Neuronal stem cell (in vitro differentiated cells): ENCODE measurements at places on chromosomes 6 and 20.

DNA sequence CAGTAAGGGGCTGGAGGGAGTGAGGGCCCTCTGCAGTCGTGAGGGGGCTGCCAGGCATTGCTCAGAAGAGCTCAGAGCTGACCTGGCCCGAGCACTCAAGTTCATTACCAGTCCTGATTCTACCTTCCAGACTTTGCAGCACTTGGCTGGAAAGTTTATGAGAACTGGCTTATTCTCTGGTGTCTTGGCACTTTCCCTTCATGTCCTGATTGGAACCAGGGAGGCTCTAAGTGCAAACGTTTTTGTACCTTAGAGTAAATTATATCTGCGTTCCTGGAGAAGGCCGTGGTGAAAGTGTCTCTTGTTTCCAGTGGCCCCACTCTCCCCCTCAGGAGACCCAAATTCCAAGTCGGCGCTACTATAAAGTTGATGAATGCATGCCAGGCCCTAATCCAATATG, 402.3 kb downstream of the CDC5L start:
- no peak overlapping the region for H3K27ac ChIP-seq
- no peak overlapping the region for H3K4me3 ChIP-seq

- H3K4me3 ChIP-seq: no peak overlapping the region
- no peak for DNase-seq
- H3K27ac ChIP-seq: no peak overlapping the region
- H3K36me3 ChIP-seq: no peaks in the 10 kb centered on the region
These were observed 106.6 kb downstream of the VEGFA start for GRCh38 chr6:43876602-43877001.

DNA sequence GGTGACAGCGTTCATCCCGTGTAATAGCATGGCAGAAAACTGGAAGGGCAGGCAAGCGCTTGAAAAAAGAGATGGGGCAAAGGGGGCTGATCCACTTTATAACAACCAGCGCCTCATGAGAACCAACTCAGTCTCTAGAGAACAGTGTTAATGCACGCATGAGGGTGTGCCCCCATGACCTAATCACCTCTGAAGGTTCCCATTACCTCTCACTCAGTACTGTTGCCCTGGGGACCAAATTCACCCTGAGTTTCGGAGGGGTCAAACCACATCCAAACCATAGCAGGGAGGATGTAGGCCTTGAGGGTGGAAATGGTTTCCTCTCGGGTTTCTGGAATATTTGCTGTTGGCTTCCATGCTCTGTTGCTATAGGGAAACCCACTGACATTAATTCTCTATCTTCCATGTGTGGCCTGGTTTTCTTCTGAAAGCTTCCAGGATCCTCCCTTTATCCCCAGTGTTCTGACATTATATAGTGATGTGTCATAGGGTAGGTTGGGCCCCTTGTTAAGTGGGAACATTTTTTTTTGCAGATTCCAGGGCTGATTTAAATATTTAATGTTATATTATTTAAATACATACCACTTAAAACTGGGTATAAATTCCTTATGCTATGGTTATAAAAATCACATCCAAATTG, 65.2 kb downstream of the PPP1R14C start:
- DNase-seq: no peak
- H3K27ac ChIP-seq: no peak overlapping the region
- H3K4me3 ChIP-seq: no peak overlapping the region
- H3K36me3 ChIP-seq: no peaks in the 10 kb centered on the region
- H3K27me3 ChIP-seq: no peaks in the 10 kb centered on the region
- H3K4me1 ChIP-seq: no peaks in the 10 kb centered on the region

DNA sequence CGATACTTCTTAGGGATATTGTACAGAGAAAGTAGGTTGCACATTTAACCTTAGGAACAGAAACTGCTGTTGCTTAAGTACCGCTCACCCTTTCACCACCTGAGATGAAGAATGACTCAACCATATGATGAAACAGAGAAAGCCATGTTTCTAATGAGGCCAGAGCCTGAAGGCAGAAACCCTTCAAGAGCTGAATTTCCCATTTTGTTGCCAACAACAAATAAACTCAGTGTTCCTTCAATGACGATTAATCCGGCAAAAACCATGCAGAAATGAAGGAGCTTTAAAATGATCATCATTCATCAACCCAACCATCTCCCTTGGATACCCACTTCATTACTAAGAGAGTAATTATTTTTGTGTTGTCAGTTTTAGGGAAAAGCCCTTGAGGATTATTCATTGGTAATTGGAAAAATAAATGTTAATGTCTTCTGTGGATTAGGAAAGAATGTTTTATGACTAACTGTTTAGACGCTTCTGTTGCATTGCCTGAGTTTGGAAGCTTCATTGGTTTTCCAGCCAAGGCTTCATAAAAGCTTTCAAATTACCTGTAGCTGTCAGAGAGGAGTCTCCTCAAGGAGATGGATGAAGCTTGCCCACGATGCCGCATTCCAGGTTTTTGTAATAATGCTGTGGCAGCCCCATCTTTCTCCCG, 112.1 kb upstream of the IYD start:
- no peaks in the 10 kb centered on the region for H3K36me3 ChIP-seq
- no peaks in the 10 kb centered on the region for H3K27me3 ChIP-seq
- no peak overlapping the region for H3K4me3 ChIP-seq

DNA sequence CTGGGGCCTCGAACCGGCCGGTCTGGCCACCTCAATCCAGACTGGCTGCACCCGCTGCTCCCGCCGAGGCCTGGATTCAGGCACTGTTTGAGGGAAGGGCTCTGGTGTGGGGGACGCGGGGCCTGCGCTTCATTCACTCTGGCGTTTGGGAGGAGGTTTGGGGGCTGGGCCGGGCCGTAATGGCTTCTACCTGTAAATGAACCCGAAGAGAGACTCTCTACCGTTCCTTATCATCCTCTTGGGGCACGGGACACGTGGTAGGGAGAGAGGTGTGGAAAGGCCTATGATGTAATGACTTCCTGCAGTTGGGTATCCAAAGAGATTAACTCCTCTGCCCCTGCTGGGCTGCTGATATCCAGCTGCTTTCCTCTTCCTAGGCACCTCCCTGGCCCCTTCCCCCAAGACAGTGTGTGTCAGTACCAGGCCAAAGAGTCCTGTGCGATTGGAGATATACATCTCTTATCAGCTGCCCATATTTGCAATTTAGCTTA, 1.8 kb downstream of the FOXO3 start:
- peaks cover 8% of the 10 kb centered on the region for H3K4me1 ChIP-seq
- H3K27ac ChIP-seq: no peak overlapping the region
- H3K36me3 ChIP-seq: no peaks in the 10 kb centered on the region

- H3K27ac ChIP-seq: no peak overlapping the region
- H3K36me3 ChIP-seq: no peaks in the 10 kb centered on the region
- no peak for DNase-seq
- H3K4me1 ChIP-seq: no peaks in the 10 kb centered on the region
These were observed 810.8 kb downstream of the GRIK2 start for GRCh38 chr6:102204351-102204750.

DNA sequence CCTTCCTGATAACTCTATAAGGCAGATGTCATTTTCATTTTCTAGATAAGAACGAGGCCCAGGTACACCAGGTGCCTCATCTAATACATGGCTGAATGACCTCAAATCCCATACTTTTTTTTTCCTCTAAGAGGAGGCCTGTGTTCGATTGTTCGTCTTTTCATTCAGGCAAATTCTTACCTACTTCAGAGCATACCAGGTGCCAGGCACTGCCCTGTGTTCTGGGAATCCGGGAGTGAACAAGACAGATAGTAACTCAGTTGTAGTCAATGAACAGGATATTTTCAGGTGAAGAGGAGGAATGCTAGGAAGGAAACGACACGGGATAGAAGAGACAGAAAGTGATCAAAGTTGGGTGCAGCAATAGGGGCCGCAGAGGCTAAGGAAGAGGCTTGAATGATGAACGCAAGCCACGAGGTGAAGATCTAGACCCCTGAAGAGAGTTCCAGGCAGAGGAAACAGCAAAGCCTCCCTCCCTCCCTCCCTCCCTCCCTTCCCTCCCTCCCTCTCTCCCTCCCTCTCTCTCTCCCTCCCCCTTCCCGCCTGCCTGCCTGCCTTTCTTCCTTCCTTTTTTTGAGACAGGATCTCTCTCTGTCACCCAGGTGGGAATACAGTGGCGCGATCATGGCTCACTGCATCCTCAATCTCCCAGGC, 150.1 kb upstream of the ZNF217 start:
- H3K27ac ChIP-seq: no peak overlapping the region
- no peaks in the 10 kb centered on the region for H3K27me3 ChIP-seq
- no peak for DNase-seq
- peaks cover 22% of the 10 kb centered on the region for H3K4me1 ChIP-seq
